ENCODE measurements at places on chromosomes 1 and 21.

DNA sequence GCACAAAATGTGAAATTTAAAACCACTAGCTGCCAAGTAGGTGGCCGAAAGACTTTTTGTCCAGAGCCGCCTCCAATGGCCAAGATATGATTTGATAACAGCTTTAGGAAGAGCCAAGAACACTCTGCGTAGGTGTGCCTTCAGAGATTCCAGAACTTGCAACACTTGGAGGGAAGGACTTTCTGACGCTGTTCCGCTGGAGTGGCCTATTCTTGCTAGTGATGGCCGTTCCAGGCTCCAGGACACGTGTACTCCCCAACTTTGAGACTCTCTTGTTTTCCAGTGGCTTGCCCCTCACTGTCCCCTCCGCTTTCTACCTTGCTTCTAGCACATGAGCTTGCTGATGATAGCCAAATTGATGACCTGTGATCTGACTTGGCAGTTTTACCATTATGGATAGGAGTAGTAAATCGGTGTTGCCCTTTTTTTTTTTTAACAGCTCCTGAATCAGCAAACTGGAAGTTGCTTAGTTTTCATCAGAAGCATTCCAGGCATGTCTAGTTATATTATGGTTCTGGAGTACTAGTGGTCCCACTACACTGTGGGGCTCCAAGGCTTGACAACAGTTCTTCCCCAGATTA is 1.0 kb downstream of the PRDX6 start:
- peak; percentile 10 for DNase-seq

DNA sequence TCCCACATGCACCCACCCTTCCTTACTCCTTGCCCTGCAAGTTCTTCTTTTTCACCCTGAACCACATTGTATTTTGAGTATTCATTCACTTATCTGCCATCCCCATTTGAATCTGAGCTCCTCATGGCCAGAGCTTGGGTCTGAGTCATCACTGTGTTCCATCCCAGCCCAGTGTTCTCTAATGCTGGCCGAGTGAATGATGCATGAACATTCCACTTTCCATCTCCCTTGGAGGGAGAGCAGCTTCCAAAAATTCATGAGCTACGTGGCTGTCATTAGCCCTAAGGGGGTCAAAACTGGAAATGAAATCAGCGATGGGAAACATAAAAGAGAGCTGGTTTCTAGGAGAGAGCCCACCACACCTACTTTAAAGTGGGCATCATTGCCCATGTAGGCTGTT is 187.0 kb upstream of the USP24 start:
- DNase-seq = no peak

DNA sequence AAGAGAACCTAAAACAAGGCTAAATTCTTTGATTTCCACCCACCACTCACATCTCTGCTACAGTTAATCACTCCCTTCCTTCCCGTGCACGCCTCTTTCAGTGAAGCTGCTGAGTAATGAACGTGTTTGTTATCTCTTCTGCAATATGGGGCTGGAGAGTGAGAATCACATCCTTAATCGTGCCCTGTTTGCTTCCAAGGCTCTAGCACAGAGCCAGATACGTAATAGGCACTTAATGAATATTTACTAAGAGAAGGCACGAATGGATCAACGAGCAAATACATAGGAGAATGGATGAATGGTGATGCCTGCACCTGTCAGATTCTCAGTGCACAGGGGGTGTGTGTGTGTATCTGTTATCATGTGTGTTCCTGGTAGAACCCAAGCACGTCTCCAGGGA is 22.1 kb upstream of the FAM43B start:
- DNase-seq = no peak

GRCh38 chr1:61724506-61724812 is 482 bp downstream of the TM2D1 start:
- no peak for DNase-seq

DNA sequence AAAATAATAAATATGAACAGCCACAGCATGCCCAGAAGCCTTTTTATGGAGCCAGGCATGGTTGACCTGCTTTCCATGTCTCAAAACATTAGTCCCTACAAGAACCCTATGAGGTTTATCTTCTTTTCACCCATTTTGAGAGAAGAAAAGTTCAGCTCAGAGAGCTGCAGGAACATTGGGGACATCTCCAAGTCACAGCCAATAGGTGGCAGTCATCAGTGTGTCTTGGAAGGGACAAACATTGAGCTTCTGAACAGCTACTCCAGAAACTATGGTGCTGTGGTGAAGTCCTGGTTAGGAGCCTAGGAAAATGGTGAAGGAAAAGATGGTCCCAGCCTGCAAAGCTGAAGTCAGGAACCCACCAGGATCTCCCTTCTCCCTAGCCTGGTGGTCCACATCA is 73.6 kb downstream of the JMJD4 start:
- no peak for DNase-seq

DNA sequence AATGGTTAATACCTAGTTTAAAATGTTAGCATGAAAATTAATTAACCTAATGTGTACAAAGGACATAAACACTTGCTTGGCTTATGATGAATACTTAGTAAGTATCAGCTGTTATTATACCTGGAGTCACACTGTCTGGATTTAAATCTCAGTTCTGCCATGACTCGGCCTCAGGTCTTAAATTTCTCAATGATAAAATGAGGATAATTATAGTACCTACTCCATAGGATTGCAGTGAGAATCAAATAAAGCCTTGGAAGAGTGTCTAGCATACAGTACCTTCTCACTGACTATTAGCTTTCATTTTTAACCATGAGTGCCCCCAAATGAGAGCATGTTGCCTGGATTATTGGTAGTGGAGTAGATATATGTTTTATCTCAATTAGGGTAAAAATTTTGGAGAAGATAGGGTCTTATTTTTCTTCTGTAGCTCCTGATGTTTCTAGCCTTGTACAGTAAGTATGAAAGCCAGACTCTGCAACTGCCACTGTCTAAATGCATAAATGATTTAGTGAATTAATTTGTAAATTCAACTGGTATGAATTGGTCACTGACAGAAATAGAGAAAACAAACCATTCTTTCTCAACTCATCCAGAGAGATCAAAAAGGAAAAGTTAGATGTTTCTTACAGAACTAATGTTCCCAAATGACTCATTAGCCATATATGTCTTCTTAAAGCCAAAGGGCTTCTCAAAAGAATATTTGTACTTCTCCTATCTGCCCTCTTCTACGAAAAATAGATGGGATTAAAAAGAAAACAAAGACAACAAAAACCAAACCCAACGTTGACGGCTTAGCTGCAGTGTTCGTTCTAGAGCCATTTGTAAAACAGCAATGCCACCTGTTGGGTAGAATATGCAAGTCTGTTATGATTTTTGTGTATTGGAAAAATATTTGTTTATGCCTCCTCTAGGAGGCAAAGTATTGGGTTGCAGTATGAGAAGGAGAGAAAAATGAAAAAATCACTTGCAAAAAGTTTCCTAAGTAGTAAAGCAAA is 53.8 kb upstream of the MROH9 start:
- peak; percentile 13 for DNase-seq

DNA sequence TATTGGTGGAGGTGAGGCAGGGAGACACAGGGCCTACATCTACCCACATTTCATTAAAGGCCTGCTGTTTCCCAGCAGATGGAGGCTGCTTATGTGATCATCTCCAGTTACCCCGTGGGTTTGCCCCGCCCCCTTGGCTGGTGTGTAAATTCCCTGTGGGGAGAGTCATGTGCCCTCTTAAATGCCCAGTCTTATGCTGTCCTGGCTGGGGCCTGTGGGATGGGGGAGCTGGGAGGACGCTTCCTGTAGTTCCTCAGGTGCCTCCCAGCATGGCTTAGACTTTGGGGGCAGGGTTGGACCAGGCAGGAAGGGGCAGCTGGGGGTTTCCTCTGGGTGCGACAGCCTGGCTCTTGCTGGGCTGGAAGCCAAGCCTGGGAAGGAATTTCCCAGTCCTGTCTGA is 15.5 kb upstream of the CITED4 start:
- DNase-seq = no peak

DNA sequence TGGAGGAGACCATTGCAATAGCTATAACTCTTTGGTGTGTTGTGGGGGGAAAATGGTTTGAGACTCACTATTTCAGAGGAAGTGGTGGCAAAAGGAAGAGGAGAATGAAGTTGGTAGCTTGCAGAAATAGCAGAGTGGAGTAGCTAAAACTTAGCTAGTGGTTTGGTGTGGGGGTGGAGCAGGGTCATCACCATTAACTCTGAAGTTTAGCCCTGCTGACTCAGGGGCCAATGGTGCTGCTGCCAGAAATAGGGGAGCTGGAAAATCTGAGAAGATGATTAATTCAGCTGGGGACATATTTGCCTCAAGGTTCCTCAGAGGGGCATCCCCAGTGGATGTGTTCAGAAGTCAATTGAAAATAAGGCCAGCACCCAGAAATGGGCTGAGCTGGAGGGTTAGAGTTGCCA is 65.4 kb downstream of the RUNX1 start:
- no peak for DNase-seq

- no peak for DNase-seq
Measured at GRCh38 chr1:111747282-111747734, 8.1 kb upstream of the INKA2 start.

- DNase-seq = no peak
Measured at GRCh38 chr1:203128716-203129500, 1.4 kb downstream of the ADORA1 start.

- no peak for DNase-seq
Measured at GRCh38 chr1:238826891-238827290, 559.5 kb upstream of the CHRM3 start.

DNA sequence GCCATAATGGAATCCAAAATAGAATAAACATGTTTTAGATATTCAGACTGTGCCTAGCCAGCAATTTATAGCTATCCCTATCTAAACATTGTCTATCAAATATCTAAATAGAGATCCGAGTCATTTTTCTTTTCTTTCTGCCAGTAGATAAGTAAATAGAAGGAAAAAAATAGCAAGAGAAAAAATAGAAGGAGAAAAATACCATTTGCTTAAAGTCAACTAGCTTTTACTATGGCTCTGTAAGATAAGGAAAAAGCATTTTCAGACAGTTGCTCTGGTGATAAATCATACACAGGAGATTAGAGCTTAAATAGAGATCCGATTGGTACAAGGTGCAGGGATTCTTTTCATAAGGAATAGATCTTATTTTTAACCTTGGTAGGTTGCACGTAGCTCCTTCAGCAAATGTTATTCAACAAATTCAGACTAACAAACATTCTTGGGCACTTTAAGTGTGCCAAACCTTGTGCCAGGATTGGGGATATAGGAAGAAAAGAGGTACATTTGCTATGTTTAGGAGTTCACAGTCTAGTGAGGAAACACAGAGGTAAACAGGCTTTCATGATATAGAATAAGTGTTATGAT is 70.1 kb upstream of the CCDC190 start:
- DNase-seq = no peak

- DNase-seq = no peak
Measured at GRCh38 chr1:7257225-7257624, 472.0 kb downstream of the CAMTA1 start.

DNA sequence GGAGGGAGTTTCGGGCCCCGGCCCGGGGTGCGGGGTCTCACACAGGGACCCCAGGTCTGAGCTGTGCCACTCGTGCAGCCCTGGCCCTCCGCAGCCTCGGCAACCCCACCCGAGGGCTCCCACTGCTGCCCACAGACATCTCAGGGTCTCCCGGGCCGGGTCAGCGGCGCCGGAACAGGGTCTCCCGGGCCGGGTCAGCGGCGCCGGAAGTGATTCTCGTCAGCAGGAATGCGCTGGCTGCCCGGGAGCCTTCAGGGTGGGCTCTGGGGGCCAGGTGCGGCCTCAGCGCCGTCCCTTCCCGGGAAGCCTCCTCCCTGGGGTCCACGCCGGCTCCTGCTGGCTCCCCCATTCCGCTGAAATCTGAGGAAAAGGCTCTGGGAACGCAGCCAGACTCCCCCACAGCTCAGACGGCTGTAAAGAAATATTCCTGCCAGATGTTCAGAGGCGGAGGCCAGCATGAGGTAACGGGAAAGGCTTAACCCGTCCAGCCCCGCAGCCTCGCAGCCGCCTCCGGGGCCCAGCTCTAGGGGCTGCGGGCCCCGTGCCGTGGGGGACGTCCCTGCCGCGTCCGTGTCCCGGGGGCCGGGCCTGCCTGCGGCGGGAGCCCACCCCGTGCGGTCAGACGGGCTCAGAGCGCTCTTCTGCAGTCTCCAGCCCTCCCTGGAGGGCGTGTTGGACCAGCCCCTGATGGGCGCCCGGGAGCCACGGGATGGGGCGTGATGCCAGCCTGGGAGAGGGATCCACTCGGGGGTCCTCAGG is 8.7 kb upstream of the COL6A1 start:
- DNase-seq = peak; percentile 87

DNA sequence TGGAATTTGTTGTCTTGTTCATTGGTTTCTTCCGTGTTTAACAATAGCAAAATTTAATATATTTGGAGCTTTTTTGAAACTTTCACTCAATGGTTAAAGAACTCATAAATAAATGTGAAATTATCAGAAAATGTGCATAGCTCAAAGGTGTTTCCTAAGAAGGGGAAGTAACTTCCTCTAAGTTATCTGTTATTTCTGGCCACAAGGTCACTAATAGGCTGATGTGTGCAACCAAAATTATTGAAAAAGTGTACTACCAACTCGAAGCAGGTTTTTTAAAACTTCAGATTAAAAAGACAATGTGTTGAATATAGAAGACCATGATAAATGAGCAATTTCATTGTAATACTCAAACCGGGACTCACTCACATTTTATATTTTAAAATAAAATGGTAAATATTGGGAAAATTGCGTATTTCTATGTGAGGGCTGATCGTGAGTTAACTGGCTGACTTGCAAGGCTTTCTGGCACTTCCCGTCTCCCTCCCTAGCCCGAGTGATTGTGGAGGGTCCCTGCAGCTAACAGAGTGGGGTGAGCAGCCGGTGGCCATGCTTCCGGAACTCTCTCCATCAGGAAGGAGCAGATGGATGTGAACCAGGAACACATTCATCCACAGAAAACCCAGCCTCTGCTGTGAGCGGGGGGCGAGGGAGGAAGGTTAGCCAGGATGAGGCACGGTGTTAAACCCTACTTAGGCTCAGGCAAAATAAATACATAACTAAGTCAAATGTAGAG is 96.9 kb downstream of the ERG start:
- DNase-seq = no peak

DNA sequence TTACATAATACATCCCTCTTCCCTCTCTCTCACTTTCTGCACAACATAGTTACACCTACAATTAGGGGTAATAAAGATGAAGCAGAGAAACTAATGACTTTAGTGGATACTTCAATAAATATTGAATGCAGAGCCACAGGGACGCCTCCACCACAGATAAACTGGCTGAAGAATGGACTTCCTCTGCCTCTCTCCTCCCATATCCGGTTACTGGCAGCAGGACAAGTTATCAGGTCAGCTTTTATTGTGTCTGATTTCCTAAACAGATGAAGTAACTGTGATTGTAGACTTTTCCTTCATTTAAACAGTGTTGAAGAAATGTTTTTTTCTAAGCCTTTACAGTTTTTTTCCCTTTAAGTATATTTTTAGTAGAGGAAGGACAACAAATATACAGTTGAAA is 281.6 kb downstream of the TPR start:
- no peak for DNase-seq

GRCh38 chr1:116337398-116337797 is 35.6 kb upstream of the ATP1A1 start:
- DNase-seq = no peak

GRCh38 chr1:93770640-93771039 is 89.0 kb upstream of the BCAR3 start:
- DNase-seq = no peak

GRCh38 chr1:108049178-108049819 is 84.3 kb upstream of the VAV3 start:
- DNase-seq = no peak

Data from renal cortex interstitium (tissue), 15 donors.